Stimulated activated CD4-positive, alpha-beta T cell treated with anti-CD3 and anti-CD28 coated beads, Interleukin-15, amount 100 ng/mL, for 48 hours (primary cell): ENCODE measurements at places on chromosomes 1 and 21.

DNA sequence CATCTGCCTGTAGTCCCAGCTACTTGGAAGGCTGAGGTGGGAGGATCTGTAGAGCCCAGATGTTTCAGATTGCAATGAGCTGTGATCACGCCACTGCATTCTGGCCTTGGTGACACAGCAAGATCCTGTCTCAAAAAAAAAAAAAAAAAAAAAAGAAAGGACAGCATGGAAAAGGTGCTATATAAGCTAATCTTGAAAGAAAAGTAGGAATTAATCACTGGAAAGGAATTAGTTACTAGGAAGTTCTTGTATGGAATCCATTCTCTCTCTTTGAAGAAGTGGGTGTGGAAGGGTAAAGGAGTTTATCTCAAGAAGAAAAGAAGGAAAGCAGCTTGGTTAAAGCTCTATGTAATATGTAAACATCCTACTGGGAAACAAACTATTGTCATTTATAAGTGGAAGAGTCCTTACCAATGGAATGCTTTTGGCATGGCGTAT lies 339.2 kb downstream of the DPYD start:
- DNase-seq: no peak

DNA sequence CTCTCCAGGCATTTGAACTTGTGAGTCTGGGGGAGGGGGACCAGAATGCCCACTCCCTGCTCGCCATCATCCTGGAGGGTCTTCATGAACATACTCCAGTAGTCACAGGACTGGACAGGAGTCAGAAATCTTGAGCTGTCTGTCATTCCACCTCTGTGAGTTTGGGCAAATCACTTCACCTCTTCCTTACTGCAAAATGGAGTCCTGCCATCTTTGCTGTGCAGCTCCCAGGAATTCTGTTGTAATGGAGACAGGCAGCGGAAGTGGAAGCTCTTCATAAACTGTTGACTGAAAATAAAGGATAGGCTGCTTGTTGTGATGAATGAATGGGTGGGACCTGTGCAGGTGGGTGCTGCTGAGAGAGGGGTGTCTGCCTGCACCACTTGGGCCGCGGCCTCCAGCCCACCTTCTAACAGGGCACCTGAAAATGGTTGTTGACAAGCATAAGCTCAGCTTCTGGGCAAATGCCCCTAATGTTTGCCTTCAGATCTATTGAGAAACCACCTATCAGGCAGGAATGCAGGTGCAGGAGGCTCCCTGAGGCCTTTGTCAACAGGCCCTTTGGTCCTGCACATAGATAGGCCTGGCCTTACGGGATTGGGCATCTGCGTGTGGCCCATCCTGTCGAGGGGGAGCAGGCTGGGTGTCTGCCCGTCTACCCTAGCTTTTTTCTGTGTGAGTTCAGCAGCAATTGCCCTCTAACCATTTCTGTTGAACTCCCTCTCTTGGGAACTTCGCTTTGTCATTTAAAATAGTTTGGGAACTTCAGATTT lies 321.0 kb downstream of the RPS6KC1 start:
- no peak for DNase-seq

GRCh38 chr1:110161849-110162248 lies 11.6 kb downstream of the SLC6A17 start:
- no peak for DNase-seq

- peak; percentile 76 for DNase-seq
Measured at GRCh38 chr1:119968068-119968492, 71.8 kb upstream of the ADAM30 start.

DNA sequence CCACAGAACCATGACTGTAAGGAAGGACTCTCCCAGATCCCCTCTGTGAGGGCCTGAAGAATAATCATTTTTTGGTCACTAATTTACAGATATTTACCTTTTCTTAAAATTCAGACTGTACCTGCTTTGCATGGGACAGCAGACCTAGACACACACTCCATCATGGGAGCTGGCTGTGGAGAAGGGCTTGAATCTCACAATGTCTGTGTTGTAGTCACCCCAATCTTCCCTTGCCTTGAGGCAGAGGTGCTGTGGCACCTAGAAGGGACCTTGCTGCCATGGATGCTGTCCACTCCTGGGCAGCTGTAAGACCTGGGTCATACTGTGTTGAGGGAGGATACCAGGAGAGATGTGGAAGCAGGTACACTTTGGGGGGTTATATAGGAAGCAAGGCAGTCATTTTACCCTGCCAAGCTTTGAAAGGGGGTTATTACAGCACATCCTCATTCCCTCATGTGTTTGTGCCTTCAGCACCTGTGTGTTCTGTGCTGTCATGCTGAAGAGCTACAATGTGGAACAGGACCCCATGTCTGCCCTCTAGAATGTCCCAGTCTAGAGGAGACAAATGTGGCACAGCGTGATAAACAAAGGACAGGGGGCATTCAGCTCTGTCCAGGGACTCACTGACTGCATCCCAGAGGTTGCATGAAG lies 27.1 kb downstream of the TRAF5 start:
- no peak for DNase-seq

DNA sequence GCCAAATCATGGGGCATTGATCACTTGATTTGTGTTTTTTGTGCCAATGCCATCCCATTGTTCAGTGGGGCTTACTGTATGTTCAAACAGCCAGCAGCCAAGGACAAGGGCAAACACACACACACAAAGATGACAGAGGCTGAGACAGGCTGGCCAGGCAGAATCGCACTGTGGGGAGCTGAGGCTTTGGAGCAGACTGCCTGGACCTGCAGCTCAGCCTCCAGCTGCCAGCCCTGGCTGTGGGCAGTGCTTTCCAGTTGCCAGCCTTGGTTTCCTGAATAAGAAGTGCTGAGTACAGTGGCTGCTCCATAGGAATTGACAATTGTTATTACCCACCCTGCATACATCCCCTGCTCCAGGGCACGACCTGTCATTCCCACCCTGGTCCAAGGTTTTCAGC lies 16.9 kb upstream of the PCP4 start:
- DNase-seq: no peak

- DNase-seq: no peak
Measured at GRCh38 chr1:56535362-56535761, 44.0 kb downstream of the PLPP3 start.

DNA sequence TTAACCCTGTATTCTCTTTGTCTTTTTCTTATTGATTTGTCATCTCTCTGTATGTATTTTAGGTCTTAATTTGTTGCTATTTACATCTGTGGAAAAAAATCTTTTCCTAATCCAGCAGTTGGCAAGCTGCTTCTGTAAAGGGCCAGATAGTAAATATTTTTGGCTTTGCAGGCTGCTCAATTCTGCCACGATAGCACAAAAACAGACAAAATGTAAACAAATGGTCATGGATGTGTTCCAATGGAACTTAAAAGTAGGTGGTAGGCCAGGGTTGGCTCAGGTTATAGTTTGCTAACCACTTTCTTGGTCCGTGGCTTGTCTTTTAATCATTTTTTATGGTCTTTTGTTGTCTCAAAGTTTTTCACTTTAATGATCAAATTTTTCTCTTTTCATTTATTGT lies 371.8 kb downstream of the HHAT start:
- no peak for DNase-seq
